ENCODE measurements at places on chromosomes 6 and 20.

- DNase-seq = peak; percentile 11
Observed at GRCh38 chr6:6333501-6333900, 13.0 kb upstream of the F13A1 start.

- no peak for DNase-seq
Observed at GRCh38 chr20:42319252-42320013, 701.3 kb upstream of the CHD6 start.

GRCh38 chr6:35445691-35446090 lies 6.4 kb upstream of the FANCE start:
- no peak for DNase-seq

- no peak for DNase-seq
Observed at GRCh38 chr6:75481936-75482593, 11.5 kb downstream of the FILIP1 start.

Measured in mammary epithelial cell (primary cell).